ENCODE measurements at places on chromosomes 3 and 15.

GRCh38 chr3:101823525-101823924 lies 25.8 kb upstream of the NFKBIZ start:
- DNase-seq = no peak

GRCh38 chr15:68511073-68511991 lies 67.5 kb upstream of the CORO2B start:
- no peak for DNase-seq

- DNase-seq = no peak
Observed at GRCh38 chr3:198107840-198108734, 148.1 kb downstream of the LMLN start.

- no peak for DNase-seq
Observed at GRCh38 chr15:52199271-52199670, 8.1 kb upstream of the GNB5 start.

DNA sequence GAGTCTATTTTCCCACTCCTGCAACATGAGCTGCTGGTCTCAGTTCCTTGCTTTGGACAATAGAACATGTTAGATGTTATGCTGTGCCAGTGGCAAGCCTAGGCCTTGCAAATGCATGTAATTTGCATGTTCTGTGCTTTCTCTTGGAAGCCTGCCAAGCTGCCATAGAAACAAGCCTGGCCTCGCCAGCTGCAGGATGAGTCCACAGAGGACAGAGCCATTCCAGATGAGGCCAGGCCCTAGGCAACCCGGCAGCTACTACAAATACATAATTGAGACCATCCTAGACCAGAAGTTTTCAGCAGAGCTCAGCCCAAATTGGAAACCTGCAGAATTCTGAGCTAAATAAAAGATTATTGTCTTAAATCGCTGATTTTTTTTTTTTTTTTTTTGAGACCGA lies 39.6 kb downstream of the TRIM69 start:
- no peak for DNase-seq

DNA sequence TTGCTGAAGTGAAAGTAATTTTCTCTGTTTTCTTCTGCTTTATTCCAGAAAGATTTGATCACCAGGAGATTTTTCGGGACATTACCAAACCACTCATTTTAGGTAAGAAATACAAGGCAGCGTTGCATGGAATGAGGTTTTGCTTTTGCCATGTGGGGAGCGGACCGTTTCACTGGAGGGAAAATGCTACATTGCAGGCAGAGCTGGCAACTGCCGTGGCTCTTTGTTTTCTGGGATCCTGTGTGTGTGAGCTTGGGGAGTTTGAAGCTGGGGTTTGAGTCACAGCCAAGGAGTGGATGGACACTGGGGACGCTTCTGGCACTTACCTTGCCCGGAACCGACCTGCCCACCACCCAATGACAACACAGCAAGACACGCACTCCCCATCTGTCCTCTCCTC lies 109.9 kb downstream of the APBA2 start:
- no peak for DNase-seq

DNA sequence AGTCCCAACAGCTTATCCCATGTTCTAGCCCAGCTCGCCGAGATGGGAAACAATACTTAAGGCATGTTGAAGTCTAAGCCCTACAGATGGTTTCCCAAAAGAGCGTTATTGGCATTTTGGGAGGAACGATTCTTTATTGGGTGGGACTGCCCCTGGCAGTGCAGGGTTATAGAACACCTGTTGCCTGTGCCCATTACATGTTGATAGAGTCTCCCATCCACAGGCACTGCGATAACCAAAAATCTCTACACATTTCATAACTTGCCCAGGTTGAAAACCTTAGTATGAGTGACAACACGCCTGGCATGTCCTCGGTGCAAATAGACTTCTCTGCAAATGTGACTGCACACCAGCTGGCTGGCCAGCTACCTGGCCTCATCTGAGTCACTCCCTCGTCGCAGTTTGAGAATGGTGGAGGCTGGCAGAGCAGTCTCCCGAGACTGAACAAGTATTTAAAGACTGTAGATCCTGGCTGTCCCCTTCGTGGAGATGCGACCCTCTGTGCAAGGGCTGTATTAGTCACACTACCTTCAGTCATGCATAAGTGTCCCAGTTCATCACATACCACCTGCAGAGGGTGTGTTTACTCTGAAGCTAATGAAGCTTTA lies 18.7 kb downstream of the ZNF80 start:
- no peak for DNase-seq

DNA sequence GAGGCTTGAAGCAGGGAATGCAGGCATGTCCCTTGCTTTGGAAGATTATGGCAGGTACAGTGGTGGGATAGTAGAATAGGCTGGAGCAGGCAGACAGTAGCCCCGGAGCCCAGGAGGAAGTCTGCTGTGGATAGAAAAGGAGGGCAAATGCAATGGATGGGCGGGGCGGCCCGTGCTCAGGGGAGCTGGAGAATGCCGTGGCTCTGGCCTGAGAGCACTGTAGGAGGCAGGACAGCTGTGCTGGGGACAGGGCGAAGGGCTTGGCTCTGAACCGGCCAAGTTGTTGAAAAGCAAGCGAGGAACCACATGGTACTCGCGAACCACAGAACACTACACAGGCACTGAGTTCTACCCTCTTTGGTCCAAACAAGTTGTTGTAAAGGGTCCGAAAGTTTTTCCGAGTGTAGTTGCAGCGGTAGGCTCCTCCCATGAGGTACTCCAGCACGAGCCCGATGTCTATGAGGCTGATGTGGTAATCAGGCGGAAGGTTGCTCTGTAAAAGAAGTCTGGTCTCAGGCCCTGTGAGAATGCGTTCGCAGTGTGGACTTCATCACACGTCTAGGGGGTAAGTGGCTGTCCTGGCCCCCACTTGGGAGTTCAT lies 54.7 kb downstream of the TRPM1 start:
- DNase-seq = no peak

- no peak for DNase-seq
Observed at GRCh38 chr15:35605764-35606449, 59.9 kb upstream of the DPH6 start.

DNA sequence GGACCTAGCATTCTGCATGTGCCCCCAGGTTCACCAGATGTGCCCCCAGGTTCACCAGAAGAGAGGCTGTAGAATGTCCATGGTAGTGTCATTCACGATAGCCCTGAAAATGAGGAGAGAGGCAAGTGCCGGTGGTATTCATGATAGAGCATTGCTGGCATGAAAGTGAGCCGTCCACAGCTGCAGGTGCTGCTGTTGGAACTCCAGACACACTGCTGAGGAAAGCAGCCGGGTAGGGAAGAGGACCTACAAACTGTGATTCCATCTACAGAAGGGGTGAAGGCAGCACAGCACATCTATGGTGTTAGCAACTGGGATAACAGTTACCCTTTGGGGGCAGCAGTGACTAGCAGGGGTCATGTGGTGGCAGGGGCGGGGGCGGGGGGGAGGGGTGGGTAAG lies 125.0 kb upstream of the PLXNA1 start:
- no peak for DNase-seq

DNA sequence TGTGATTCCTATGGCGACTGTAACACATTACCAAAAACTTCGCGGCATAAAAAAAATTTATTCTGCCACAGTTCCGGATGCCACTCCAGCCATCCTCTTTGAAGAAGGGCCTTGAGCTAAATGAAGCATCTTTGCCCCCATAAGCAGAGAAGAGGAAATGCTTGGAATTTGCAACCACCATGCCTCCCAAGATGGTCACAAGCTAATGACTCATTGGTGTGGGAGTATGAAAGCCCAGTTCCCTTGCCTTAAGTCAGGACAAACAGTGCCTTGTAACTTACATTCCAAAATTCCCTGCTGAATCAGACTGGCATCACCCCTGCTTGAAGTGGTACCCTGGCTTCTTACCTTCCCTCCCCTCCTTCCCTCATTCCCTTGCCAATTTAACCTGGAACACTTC lies 1077.4 kb downstream of the EPHA3 start:
- DNase-seq = no peak

DNA sequence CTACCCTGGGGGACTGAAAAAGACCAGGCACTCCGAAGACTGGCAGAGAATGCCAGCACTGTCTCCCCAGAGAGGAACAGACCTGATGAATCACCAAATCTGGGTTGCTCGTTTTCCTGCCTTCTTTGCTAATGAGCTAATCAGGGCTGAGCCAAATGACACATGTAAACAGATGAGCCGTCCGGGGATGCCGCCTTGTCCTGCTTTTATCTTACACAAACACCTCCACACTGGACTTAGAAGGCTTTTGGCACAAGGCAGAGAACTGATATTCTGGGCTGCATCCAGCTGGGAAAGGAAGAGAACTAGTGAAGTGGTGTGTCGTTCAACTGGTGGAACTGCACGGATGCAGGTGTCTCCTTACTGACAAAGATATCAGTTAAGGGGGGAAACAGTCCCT lies 88.1 kb downstream of the MECOM start:
- no peak for DNase-seq

DNA sequence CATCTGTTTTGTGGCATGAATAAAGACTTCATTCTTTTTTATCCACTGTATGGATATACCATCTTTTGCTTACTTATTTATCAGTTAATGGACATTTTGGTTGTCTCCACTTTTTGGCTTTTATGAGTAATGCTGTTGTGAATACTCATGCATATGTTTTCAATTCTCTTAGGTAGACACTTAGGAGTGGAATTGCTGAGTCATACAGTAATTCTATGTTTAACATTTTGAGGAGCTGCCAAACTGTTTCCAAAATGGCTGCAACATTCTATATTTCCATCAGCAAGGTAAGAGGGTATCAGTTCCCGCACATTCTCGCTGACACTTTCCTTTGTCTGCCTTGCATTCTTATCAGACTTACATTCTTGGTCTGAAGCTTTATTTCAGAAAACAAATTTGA lies 191.1 kb downstream of the WNT5A start:
- no peak for DNase-seq

DNA sequence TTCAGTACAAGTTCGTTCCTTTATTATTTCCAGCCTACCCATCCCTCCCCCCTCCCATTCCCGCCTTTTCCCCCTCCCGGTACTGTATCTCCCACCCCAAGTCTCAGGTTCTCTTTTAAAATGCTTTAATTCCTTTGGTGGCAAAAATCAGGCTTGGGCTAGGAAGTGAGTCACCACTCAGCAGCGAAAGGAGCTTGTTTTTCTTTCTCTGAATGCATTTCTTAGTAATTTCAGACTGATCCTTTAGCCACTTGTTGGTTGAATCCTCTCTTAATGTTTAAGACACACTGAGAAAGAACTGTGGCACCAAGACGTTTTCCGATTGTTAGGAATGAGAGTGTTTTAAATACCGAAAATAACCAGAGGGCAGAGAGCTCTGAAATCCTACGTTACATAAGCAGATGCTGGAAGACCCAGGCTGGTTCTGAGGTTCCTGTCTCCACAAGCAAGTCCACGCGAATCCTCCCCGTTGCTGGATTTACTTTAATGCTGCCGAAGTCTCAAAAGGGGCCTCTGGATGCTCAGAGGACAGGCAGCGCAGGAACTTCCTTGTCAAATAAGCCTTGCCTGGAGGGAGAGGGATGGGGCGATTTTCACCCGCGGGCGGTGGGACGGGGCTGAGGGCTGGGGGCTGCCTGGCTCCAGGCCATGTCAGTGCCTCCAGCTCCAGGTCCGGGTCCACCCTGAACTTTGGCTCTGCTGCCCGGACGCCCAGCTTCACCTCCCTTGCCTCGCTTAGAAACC lies 854 bp upstream of the COL8A1 start:
- no peak for DNase-seq

DNA sequence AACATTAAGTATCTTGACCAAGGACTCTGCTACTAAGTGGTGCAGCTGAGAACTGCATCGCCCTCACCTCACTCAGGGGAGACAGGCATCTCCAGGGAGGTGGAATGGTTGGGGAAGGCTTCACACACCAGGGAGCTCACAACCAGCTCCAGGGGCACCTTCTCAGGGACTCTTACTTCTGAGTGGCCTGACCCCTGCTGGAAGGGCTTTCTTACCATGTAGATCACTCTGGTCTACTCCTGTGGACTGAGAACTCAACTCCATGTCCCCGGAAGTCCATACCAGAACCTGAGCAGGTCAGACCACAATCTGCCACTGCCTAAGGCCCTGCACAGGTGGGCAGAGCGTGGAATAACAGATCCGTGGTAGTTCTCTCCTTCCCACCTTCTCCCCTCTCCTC lies 140.5 kb downstream of the TLE3 start:
- no peak for DNase-seq

GRCh38 chr15:69868756-69869155 lies 229.0 kb downstream of the TLE3 start:
- DNase-seq = no peak

Measured in cerebellum (tissue), 4 donors.